ENCODE measurements at places on chromosomes 12 and 14.
A peak's percentile ranks its signal among the peaks of the same experiment; 100 is the strongest.

DNA sequence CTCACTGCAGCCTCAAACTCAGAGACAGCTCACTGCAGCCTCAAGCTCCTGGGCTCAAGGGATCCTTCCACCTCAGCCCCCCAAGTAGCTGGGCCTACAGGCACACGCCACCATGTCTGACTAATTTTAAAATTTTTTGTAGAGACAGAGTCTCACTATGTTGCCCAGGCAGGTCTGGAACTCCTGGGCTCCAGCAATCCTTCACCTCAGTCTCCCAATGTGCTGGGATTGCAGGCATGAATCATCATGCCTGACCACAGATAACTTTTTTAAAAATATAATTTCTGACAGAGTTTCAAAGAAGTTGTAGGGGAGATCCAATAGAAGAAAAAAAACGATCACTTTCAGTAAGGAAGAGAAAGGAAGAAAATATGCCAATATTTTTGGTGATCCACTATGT is 189.7 kb upstream of the CDKN3 start:
- DNase-seq, result no peak

- no peak for DNase-seq
Measured at GRCh38 chr12:103561174-103561573, 25.9 kb upstream of the STAB2 start.

GRCh38 chr12:19194963-19195362 is 65.4 kb downstream of the PLEKHA5 start:
- DNase-seq, result no peak

DNA sequence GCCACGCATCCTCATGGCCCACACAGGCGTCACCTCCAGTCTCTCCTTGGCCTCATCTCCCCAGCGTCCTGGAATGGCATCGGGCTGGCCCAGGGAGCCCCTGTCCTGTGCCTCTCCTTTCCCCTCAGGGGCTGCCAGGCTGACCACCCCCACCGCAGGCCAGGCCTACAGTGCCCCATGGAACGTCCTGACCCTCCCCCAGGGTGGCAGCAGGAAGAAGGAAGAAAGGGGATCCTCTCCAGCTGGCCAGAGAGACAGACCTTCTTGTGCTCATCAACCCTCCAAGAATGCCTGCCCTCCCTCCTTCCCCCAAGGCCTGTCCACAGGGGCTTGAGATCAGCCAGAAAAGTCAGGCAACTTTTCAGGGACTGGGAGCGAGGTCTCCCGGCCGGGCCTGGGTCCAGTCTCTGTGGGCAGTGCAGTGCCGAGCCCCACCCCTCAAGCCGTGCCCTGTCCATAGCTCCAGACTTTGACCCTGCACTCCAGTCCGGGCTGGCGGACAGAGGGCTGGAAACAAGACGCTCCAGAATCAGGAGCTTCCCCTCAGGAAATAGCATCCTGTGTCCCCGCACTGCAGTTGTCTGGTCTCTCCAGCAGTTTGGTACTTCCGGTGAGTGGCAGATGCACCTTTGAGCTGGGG is at the start of gene DAO:
DAO (plus strand) TSS at position 478 of the 640 bp plus-strand sequence. CDS start 4,915 bp downstream, outside the sequence.
- DNase-seq, result peak; percentile 58

DNA sequence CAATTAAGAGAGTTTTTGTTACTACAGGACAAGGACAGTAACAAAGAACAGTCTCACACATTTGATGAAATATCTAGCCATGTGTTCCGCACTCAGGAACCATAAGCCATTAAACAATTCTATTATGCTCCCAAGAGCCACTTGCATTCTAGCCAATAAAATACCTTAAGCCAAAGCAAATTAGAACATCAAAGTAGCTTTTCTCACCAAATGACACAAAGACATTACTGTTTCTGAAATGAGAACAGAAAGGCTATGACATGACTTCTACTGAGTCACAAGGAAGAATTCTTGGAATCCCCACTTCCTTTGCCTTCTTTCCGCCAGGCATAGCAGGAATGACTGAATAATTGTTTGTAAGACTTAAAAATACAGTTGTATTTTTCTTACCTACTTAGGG is 445.8 kb downstream of the ATP23 start:
- no peak for DNase-seq

DNA sequence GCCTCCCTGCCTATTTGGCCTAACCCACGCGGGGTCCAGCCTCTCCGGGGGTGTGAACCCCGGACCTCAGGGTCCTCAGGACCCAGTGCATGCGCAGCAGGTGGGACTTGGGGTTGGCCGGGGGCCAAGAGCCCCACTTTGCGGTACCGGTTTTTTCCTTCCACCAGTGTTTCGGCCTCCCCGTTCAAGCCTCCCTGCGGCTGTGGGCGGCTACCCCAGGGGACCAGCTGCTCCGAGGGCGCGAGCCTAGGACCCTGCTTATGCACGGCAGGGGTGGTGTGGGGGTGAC is 327.3 kb downstream of the ALG10 start:
- no peak for DNase-seq

DNA sequence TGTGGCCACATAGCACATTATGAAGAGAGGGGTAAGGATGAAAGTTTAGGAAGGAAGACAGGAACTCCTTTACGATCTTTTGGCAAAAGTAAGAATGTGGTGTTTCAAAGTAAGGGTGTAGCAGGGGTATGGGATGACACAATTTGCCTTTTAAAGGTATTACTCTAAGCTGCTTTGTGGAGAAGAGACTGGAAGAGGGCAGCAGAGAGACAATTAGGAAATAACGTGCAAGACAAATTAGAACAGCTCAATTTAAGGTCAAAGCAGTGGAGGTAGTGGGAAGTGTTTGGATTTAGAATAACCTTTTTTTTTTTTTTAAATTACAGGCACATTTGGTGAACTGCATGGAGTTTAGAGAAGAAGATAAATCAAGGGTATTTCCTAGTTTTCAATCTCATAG is 342.6 kb downstream of the NOVA1 start:
- no peak for DNase-seq

DNA sequence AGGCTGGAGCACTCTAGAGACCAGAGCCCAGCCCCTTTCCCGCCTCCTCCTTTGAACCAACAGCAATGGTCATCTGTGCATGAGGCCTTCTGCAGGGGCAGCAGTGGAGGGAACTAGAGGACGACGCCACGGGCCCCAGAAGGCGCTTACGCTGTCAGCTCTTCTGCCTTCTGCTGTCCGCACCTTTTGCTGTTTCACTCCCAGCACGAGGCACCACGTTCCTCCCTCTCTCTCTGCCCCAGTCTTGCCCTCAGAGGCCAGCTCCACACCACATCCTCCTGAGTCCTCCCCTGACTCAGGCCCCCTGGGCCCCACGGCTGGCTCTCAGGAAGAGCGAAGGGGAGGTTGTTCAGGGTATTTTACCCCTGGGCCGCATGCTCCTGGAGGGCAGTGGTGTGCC is 15.5 kb downstream of the MMAB start:
- DNase-seq, result no peak

GRCh38 chr12:92036771-92037453 is 108.7 kb downstream of the BTG1 start:
- DNase-seq, result no peak

- DNase-seq, result peak; percentile 6
Measured at GRCh38 chr14:36279306-36280190, 40.9 kb downstream of the MBIP start.

DNA sequence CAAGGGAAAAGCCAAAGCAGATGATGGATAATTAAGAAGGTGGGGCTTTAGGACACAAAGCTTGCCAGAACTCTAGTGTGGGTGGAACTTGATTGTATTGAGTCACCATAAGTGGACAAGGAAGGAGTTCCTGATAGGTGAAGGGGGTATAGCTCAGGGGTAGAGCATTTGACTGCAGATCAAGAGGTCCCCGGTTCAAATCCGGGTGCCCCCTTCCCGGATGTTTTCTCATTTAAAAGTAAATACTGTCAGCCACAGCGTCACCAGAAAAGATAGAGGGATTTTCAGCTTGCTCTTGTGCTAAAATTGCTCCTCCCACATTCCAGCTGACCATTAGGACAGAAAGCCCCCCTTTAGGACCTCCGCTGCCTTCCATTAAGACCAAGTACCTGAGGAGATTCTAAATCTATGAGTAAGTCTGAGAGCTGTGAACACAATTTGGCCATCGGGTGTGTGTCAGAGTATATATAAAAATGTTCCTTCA is 36.6 kb downstream of the DCAF4 start:
- no peak for DNase-seq

GRCh38 chr14:48023881-48024280 is 348.5 kb upstream of the MDGA2 start:
- DNase-seq, result no peak

- DNase-seq, result no peak
Measured at GRCh38 chr12:109627633-109628032, 54.0 kb downstream of the MVK start.

GRCh38 chr12:67354322-67354721 is 85.2 kb downstream of the CAND1 start:
- DNase-seq, result no peak

DNA sequence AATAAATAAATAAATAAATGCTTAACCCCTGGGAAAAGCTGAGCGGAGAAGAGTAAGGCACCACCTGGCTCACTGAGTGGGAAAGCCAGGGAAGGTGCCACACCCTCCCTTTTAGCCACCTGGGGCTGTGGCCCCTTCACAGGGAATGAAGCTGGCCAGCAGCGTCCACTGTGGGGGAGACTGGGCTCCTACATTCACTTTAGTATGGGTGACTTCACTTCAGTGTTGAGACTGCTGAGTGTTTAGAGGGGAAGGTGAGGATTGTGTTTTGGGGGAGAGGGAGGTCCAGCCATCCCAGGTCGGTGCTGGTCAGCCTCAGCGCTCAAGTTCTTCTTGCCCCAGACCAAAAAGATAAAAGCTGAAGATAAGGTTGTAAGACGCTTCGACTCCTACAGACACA is 1.6 kb downstream of the NAB2 start:
- DNase-seq, result no peak

GRCh38 chr14:103016071-103016470 is 41.3 kb downstream of the CDC42BPB start:
- no peak for DNase-seq

- no peak for DNase-seq
Measured at GRCh38 chr12:59861635-59862034, 265.8 kb downstream of the SLC16A7 start.
